ENCODE measurements at places on chromosomes 6 and 20.
A peak's percentile ranks its signal among the peaks of the same experiment; 100 is the strongest.

DNA sequence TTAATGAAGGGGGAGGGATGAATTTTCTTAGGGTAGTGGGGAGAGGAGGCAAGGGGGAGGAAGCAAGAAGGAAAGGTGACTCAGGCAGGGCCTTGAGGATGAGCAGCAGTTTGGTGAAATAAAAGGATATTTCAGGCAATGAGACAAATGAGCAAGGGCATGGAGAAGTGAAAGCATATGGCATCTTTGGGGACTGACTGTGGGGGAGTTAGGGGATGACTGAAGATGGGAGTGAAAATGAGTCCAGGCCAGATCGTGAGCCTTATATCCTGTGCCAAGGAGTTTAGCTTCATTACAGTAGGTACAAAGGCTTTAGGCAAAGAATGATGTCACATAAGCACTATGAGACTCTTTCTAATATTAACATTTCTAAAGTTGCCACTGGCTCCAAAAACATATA is 51.9 kb downstream of the ILRUN start:
- DNase-seq = no peak

GRCh38 chr6:44855562-44856411 is 468.3 kb downstream of the CDC5L start:
- no peak for DNase-seq

DNA sequence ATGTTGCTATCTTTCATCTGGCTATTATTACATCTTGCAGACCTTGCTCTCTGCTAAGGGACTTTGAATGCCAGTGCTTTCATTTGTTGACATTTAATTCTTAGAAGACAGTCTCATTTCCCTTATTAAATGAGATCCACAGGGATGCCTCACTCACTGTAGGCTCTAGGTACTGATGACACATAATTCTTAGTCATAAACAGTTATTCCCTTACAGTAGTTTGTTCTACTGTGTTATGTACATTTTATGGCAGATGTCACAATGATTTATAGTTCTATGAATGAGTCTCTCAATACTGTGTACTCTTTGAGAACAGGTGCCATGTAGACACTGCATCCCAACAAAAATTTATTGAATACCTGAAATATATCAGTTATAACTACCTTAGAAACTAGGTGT is 70.3 kb downstream of the FAM83B start:
- DNase-seq = no peak

- no peak for DNase-seq
Observed at GRCh38 chr6:147170269-147170668, 33.9 kb upstream of the STXBP5 start.

GRCh38 chr20:57941604-57942381 is 232.0 kb upstream of the PMEPA1 start:
- no peak for DNase-seq

DNA sequence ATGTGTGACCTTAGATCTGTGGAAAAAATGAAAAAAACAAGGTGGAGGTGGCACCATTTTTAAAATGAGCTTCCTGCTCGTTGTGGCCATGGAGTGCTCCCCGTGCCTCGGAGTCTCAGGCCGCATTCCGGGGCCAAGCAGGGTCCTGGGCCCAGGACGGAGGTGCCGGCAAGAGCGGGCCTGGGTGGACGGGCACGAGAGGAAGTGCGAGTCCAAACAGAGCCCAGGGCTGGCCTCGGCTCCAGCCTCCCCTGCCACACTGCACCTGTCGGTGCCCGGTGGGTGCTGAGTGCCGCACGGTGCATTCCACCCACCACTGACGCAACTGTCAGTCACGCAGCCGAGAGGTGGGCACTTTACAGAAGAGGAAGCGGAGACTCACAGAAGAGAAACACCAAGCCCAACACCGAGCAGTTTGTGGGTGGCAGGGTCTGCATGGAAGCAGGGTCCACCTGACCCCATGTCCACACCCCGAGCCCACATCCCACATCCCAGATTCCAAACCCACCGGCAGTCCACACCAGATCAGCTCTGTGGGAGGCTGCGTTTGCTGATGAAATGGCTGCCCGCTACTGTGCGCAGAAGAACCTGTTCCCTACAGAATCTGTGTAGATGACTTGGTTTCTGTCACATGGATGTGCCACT is 97.7 kb downstream of the PSMB1 start:
- no peak for DNase-seq

GRCh38 chr6:83378621-83379388 is 52.0 kb downstream of the ME1 start:
- DNase-seq = no peak

GRCh38 chr20:61968932-61969331 is 96.7 kb downstream of the TAF4 start:
- no peak for DNase-seq

- no peak for DNase-seq
Observed at GRCh38 chr6:124200661-124201060, 397.0 kb downstream of the NKAIN2 start.

DNA sequence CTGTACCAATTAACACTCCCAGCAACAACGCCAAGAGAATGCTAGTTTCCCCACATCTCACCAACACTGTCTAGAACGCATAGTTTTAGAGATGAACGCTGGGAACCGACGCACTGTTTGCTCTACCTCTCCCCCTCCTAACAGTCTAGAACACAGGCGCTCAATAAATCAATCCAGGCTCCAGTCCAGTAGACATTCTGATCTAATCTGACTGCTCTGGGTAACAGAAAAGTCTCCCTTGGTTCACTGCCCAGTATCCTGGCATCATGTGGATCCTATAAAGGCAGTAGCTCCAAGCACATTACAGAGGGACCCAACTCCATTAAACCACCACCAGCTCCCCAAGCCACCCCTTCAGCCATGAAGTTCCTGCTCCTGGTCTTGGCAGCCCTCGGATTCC is at the start of gene DEFB132:
Gene DEFB132 (plus strand): TSS at position 306 of the 400 bp plus-strand sequence. CDS start 55 bp downstream, at position 361.
- no peak for DNase-seq

DNA sequence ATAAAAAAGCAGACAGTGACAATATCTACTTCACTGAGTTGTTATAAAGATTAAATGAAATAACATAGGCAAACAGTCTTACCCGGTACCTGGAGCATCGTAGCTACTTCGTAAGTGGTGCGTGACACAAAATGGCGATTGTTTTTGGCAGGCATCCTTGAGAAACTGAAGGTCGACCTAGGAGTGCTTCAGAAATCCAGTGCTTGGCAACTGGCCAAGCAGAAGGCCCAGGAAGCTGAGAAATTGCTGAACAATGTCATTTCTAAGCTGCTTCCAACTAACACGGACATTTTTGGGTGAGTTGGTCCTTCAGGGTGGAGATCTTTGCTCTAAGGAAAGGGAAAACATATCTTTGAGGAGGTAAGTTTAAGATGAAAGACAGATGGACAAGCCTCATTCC is 4.8 kb downstream of the BPIFA2 start:
- no peak for DNase-seq

DNA sequence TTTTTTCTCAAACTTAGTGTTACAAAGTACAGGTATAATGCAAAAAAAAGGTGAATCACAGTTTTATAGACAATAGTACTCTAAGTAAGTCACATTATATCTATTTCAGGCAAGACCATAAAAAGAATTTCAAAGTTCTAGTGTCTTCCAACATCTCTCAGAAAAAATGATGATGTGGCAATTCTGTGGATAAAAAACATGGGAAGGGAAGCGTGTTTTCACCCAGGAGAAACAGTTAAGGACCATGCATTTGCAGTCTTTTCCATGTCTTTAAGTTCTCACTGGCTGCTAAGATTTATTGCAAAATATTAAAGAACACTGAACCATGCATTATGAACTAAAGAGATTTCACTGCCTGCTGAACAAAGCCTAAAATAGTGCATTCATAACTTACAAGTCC is 1.8 kb downstream of the SSR1 start:
- DNase-seq = no peak

- no peak for DNase-seq
Observed at GRCh38 chr6:33259032-33259431, 12.6 kb downstream of the VPS52 start.

DNA sequence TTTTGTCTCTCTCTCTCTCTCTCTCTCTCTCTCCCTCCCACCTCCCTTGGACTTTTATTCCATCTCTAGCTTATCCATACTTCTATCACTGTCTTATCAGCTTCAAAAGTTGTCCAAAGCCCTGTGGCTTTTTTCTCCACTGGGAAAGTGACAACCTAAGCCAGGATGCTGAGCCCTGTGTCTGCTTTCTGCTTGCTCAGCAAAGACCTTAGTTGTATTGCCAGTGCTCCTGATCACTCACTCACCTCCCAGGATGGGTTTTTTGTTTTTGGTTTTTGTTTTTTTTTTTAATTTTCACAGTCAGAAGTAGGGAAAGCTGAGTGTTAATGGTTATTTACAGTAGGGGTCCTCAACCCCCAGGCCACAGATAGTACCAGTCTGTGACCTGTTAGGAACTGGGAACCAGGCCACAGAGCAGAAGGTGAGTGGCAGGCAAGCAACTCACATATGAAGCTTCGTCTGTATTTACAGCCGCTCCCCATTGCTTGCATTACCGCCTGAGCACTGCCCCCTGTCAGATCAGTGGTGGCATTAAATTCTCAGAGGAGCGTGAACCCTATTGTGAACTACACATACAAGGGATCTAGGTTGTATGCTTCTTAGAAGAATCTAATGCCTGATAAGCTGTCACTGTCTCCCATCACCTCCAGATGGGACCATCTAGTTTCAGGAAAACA is 125.0 kb upstream of the ID4 start:
- no peak for DNase-seq

DNA sequence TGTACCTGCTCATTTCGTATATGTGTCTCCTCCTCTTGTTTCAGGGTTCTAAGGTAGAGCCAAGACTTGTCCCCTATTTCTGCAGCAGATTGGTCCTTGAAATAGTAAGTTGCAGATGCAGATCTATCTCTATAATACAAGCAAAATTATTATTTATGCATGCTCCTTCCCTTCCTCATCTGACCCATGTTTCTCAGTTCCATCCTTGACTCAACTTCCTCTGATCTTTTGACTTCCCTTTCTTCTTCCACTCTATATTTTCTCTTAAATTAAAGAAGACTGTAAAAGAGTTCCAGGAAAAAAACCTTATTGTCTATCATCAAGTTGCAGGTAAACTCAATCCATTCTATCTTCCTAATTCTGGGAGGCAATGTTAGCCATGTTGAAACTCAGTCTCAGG is 23.7 kb downstream of the PLA2G7 start:
- no peak for DNase-seq

DNA sequence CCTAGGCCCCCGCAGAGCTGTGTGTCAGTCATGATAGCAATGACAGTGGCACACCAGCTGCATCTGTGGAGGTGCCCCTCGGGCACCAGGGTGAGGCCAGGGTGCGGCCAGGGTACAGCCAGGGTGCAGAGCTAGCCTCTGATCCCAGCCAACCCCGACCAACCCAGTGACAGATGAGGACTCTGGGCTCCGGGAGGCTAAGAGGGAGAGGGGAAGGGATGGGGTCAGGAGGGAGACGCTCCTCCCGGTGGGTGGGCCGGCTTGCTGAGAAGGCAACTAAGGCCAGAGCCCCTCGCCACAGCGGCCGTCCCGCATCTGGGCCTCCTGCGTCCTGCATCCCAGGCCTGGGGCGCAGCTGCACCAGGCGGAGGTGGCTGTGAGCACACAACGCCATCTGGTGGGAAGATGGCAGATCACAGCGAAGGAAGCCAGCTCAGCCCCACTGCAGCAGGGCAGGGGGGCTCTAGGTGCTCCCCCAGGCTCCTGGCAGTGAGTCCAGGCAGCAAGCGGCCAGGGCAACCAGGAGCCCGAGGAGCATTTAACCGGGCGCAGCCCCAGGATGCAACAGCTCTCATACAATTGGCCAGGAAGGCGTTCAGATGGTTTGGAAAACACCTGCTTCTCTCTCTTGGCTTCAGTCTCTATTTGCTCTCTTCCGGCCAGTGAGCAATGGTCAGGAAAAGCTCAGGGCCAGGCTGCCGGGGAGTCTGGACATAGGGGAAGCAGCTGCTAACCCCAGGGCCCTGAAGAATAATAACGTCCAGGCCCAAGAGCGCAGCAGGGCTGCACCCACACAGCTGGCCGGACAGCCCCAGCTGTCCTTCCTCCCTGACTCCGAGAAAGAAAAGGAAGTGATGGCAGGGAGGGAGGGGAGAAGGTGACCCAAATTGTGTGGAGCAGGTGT is 169.4 kb downstream of the TAF4 start:
- no peak for DNase-seq

DNA sequence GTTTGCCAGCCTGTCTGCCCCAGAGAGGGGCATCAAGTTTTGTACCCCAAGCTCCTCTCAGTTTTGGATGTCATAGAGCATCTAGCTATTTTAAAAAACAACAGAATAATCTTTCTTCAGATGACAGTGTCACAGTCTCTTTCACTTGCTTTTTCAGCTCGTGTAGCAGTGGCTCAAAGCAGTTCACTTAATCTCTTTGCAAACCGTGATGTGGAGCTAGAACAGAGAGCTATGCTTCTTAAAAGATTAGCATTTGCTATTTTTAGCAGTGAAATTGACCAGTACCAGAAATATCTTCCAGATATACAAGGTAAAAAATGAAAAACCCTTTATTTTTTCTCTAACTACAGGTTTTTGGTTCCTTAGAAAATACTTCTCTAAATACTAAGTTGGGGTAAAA is 37.3 kb downstream of the PGM3 start:
- no peak for DNase-seq

GRCh38 chr20:33679758-33680485 is 5.7 kb upstream of the NECAB3 start:
- peak; percentile 45 for DNase-seq

GRCh38 chr6:99091985-99092384 is 144.2 kb upstream of the FBXL4 start:
- DNase-seq = no peak

DNA sequence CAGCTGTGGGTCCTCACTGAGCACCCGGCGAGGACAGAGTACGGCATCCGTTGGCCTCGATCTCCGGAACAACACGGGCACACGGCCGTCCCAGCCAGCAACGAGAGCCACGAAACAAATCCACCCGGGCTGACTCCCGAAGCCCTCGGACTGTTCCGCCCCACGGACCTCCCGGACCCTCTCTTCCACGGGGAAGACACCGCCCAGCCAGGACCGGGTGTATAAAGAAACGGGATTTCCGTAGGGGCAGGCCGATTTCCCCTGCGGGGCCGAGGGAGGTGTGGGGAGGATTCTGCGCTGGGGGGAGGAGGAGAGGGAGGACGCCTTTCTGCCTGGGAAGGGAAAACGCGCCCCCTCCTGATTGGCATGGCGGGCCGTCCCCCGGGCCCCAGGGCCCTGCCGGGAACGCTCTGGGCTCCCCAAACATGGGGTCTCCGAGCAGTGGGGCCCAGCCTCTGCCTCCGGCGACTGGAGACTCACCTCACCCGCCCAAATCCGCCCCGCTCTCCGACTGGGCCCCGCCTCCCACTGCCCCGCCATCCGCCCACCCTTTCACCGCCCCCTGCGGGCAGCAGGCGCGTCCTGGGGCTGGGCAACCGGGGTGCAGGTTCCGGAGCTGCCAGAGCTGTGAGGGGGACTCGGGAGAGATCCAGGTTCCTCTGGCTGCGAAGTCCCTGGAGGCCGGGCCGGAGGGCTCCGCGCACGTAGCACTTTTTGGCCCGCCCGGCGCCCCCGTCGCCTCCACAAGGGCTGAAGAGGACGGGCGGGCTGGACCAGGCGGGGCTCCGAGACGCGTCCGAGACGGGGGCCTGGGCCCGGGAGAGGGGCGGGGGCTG is 679 bp upstream of the PPDPF start:
- DNase-seq = peak; percentile 64

GRCh38 chr6:106102967-106103727 is 17.0 kb downstream of the PRDM1 start:
- DNase-seq = no peak

GRCh38 chr6:38485488-38485887 is 154.2 kb downstream of the BTBD9 start:
- DNase-seq = no peak

- DNase-seq = no peak
Observed at GRCh38 chr6:19297880-19298279, 539.3 kb upstream of the ID4 start.

GRCh38 chr6:110178626-110179405 is 654 bp downstream of the WASF1 start:
- peak; percentile 58 for DNase-seq
